LNCaP clone FGC (cell line): ENCODE measurements at places on chromosomes 11 and 22.

GRCh38 chr11:15186146-15186545 lies 71.4 kb downstream of the INSC start:
- DNase-seq, result no peak

- DNase-seq, result no peak
Observed at GRCh38 chr11:20192151-20192550, 31.9 kb upstream of the DBX1 start.

DNA sequence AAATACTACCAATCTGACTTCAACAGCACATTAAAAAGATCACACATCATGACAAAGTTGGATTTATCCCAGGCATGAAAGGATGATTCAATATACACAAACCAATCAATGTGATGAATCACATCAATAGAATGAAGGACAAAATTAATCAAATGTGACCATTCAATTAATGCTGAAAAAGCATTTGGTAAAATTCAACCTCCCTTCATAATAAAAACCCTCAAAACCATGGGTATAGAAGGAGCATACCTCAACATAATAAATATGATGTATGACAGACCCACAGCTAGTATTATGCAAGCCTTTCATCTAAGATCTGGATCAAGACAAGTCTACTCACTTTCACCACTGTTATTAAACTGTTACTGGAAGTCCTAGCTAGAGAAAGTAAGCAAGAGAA lies 921.7 kb upstream of the RAG2 start:
- no peak for DNase-seq

- no peak for DNase-seq
Observed at GRCh38 chr22:20887375-20887774, 28.6 kb downstream of the SNAP29 start.
